Trophoblast cell (in vitro differentiated cells and primary cell): ENCODE measurements at places on chromosomes 2 and 18.

- no peak for DNase-seq
Measured at GRCh38 chr2:240138254-240138984, 2.0 kb downstream of the OTOS start.

GRCh38 chr2:67689186-67689585 lies 292.1 kb downstream of the ETAA1 start:
- no peak for DNase-seq

DNA sequence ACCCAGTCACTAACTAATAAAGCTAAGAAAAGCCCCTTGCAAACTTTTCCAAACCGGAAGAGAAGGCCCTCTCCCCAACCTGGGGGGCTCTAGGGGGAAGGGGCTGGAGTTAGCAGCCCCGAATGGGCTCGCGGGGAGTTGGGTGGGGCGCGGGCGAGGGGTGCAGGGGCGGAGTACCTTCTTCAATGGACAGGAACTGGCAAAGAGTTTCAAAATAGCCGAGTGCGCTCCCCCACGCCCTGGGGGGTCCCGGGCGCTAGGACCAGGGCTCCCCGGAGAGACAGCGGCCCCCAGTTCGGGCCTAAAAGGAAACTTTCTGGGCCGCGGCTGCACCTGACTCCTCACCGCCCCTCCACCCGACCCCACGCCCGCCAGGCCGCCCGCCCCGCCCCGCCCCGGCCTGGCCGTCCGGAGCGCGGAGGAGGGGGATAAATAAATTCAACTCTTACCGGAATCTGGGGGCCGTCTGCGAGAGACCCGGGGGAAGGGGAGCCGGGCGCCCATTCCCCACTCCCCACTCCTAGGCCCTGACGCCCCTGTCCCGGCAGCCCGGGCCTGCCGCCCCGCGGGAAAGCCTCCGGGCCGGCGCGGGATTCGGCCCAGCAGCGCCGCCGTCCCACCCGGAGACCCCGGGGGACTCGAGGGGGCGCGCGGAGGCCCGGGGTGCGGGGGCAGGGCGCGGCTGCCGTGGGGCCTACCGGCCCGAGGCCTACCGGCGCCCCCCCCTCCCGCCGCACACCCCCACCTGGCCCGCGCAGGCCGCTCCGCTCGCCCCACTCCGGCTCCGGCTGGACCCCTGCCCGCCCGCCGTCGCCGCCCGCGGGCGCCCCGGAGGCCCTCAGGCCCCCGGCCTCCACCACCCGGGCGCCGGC lies 868 bp downstream of the INO80D start:
- DNase-seq: no peak

- DNase-seq: no peak
Measured at GRCh38 chr2:156437272-156437930, 1.2 kb downstream of the GPD2 start.

- DNase-seq: no peak
Measured at GRCh38 chr18:54151376-54151775, 73.1 kb downstream of the MBD2 start.

DNA sequence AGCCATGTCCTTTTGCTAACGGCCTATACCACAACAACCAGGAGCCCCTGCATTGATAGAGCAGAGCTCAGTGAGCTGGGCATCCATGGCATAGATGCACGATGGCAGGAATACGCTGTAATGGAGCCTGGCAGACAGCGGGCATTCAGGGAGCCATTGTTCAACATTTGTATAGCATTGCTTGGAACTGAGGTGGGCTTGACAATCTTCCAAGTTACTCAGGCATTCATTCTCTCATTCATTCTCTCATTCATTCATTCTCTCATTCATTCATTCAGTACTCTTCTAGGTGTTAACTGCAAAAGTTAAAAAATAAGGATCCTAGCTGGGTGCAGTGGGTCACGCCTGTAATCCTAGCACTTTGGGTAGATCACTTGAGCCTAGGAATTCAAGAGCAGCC lies 62.7 kb downstream of the MYOM1 start:
- no peak for DNase-seq
